ENCODE measurements at places on chromosomes 5 and 9. TPM values are rescaled to one million over a fixed set of nuclear protein-coding genes. Genes with fewer than 3 reads are reported as not detected.
A peak's percentile ranks its signal among the peaks of the same experiment; 100 is the strongest.

Gene ANKRD18A
- total RNA-seq: 0.09 TPM

Gene RNF224
- not detected for total RNA-seq

DNA sequence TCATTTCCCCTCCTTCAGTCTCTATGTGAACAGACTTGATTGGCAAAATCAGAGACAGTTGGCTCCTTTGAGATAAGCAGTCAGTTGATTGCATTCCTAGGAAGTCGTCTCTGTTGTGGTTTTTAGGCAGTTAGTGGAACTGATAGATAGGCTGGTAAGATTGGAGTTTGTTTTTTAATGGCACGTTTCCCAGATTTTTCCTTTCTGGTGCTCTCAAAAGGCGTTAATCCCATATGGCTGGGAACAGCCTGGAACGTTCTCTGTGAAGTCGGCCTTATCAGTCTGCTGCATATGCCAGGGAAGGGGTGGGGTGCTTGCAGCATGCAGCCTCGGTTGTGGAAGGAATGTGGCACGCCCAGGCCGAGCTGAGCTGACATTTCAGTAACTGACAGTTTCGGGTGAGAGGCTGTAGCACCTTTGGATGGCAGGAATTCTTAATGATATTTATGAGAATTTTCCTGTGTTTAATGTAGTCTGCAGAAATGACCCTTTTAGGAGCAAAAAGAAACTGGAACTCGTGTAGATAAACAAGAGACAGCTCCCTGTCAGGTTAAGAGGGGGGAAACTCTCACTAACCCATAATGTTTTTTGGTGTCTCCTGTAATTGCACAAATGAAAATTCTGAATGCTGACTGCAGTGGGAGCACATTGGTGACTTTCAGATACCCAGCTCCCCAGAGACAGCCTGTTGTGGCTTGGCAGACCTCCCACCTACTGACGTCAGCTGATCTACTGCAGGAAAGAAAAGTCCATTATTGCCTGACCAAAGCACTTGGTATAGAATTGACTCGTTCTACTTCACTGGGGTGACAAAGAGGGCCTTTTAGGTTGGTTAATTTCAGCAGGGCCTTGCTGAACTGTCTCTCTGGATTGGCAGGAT is 6.3 kb downstream of the SPTAN1 start:
- peak; percentile 94 for DNase-seq

GRCh38 chr5:142829801-142830220 is 59.6 kb downstream of the ARHGAP26 start:
- DNase-seq: no peak

- no peak for DNase-seq
These were observed 42.3 kb downstream of the TGFBR1 start for GRCh38 chr9:99147177-99147576.

Measured in posterior vena cava (tissue), 2 donors.